ENCODE measurements at places on chromosomes 1 and 21.

DNA sequence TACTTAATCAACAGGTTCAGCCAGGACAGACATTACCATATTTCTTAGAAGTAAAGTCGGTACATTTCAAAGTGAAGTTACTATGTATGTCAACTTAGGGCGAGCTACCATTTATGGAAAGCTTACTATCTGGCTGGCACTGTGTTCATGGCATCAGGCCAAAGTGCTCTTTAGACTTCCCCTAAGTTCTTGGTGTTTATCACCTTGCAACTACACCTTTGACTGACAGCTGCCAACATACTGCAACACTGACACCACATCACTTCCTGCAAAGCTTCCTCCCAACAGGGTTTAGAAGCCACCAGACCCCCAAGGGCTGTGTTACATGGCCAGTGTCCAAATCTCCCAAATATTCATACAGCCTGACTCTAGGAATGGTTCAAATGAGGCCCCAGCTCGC is 61.0 kb downstream of the TIAM1 start:
- DNase-seq = no peak

DNA sequence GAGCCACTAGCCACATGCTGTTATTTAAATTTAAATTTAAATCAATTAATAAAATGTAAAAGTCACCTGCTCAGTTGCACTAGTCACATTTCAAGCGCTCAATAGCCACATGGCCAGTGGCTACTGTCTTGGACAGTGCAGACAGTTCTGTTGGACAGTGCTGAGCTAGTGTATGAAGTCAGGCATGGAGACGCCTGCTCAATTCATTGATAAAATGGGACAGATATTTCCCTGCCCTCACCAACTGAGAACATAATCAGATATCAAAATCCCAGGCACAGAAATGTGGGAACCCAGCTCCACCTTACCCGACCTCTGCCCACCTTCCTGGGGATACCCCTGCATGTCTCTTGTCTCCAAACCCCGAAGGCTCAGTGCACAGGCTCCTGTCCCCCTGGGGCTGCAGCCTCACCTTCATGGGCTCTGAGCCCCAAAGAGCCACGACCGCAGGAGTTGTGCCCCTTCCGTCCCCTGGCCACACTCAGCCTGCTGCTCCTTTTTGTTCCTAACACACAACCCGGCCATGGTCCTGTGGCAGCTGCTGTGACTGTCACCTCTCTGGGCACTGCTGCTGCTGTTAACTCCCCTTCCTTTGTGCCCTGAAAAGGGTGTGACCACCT is 63.5 kb downstream of the TCP10L start:
- no peak for DNase-seq

- DNase-seq = no peak
Observed at GRCh38 chr1:51907079-51907702, 28.7 kb upstream of the NRDC start.

DNA sequence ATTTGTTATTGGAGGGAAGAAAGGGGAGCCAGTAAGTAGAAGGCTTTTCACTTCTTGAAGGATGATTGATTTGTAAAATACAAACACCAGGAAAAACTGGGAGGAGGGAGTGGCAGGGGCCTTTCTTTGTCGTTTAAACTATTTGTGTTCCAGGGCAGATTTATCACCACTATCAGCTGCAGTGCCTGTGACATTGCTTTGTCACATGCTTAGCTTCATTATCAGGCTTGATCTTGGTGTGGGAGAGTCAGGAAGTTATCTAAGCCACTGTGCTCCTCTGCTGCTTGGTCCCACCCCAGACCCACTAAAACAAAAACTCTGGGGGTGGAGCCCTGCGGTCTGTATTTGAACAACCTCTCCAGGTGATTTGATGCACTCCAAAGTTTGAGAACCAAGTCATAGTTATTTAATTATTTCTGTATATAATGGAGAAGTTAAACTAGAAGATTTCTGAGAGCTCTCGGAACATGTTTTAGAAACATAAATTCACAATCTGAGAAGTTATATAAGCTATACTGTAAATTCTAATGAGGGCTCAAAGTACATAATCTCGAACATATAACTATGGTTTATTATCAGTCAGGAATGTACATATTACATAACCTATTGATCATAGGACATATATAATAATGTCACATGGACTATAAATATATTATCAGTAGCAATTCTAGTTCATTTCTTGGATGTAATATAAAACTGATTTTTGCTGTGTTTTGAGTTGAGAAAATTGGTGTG is 87.9 kb downstream of the CDC14A start:
- DNase-seq = no peak

- DNase-seq = peak; percentile 72
Observed at GRCh38 chr1:234701737-234702341, 91.9 kb upstream of the IRF2BP2 start.
